ENCODE measurements at places on chromosomes 4 and X. TPM values are rescaled to one million over a fixed set of nuclear protein-coding genes. Genes with fewer than 3 reads are reported as not detected.
A peak's percentile ranks its signal among the peaks of the same experiment; 100 is the strongest.

GRCh38 chr4:4640692-4641091, 98.8 kb upstream of the STX18 start:
- H3K4me1 ChIP-seq: peaks cover 10% of the 10 kb centered on the region
- H3K27ac ChIP-seq: no peak overlapping the region
- DNase-seq: no peak
- H3K4me3 ChIP-seq: no peak overlapping the region

- no peak overlapping the region for H3K27ac ChIP-seq
- H3K27me3 ChIP-seq: no peaks in the 10 kb centered on the region
- no peak overlapping the region for H3K4me3 ChIP-seq
- peaks cover 5% of the 10 kb centered on the region for H3K4me1 ChIP-seq
- no peaks in the 10 kb centered on the region for H3K36me3 ChIP-seq
These were observed 22.2 kb downstream of the MAML3 start for GRCh38 chr4:140131675-140132229.

DNA sequence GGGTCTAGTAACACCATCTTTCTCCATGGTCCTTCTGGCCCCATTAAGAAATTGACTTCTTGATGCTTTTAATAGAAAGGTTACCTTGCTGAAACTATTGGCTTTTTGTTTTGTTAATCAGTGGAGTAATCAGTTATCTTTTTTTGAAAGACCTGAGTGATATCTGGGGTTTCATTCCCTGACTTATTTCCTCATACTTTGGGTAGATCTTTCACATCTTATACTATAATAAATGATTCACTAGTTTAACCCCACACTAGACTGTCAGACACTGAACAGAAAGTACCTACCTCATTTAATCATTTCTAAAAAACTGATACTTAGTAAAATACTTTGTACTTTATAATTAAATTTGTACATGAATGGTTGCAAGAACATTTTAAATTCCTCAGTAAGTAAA, 1021.1 kb downstream of the STIM2 start:
- no peak for DNase-seq
- H3K36me3 ChIP-seq: peaks cover 2% of the 10 kb centered on the region
- H3K4me3 ChIP-seq: no peak overlapping the region

GRCh38 chr4:61443813-61444510, 243.8 kb downstream of the ADGRL3 start:
- peak overlapping the region; percentile 1 for H3K27ac ChIP-seq
- no peaks in the 10 kb centered on the region for H3K36me3 ChIP-seq
- peak overlapping the region; percentile 15 for H3K4me3 ChIP-seq
- DNase-seq: no peak

DNA sequence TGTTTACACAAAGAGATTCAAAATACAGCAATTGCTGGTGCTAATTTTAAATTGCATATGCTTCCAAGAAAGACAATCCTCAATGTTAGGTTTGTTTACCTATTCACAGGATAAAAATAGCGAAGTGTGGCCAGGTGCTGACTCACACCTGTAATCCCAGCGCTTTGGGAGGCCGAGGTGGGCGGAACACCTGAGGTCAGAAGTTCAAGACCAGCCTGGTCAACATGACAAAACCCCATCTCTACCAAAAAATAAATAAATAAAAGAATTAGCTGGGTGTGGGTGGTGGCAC, 77.7 kb downstream of the OPHN1 start:
- H3K27me3 ChIP-seq: no peaks in the 10 kb centered on the region
- no peak for DNase-seq
- H3K36me3 ChIP-seq: no peaks in the 10 kb centered on the region
- no peak overlapping the region for H3K27ac ChIP-seq
- peaks cover 13% of the 10 kb centered on the region for H3K4me1 ChIP-seq
- H3K4me3 ChIP-seq: no peak overlapping the region

DNA sequence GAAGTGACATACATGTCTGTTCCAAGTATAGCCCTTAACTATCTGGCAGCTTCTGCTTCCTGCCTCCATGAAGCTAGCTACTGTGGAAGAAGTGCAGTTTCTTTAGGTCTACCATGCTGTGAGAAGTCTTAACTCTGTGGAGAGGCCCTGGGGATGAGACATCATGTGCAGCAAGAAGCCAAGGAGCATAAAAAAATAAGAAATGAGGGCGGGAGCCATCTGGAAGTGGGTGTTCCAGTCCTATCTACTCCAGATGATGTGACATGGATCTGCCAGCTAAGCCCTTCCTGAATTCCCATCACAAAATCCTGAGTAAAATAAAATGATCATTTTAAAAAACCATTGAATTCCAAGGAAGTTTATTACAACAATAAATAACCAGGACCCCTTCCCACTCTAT, 87.9 kb upstream of the TBC1D9 start:
- peaks cover 12% of the 10 kb centered on the region for H3K4me1 ChIP-seq
- H3K27me3 ChIP-seq: peaks cover 4% of the 10 kb centered on the region
- H3K4me3 ChIP-seq: no peak overlapping the region
- H3K36me3 ChIP-seq: no peaks in the 10 kb centered on the region

- H3K36me3 ChIP-seq: peaks cover 3% of the 10 kb centered on the region
- H3K4me1 ChIP-seq: no peaks in the 10 kb centered on the region
- peaks cover 58% of the 10 kb centered on the region for H3K27me3 ChIP-seq
- DNase-seq: no peak
These were observed 89.4 kb upstream of the PSAPL1 start for GRCh38 chr4:7524064-7524682.

DNA sequence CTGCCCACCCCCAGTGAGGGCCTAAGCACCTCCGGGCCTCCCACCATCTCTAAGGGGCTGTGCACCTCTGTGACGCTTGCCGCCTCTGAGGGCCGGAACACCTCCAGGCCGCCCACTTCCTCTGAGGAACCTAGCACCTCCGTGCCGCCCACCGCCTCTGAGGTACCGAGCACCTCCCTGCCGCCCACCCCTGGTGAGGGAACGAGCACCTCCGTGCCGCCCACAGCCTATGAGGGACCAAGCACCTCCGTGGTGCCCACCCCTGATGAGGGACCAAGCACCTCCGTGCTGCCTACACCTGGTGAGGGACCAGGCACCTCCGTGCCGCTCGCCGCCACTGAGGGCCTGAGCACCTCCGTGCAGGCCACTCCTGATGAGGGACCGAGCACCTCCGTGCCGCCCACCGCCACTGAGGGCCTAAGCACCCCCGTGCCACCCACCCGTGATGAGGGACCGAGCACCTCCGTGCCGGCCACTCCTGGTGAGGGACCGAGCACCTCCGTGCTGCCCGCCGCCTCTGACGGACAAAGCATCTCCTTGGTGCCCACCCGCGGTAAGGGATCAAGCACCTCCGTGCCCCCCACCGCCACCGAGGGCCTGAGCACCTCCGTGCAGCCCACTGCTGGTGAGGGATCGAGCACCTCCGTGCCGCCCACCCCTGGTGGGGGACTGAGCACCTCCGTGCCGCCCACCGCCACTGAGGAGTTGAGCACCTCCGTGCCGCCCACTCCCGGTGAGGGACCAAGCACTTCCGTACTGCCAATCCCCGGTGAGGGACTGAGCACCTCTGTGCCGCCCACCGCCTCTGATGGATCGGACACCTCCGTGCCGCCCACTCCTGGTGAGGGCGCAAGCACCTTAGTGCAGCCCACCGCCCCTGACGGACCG, 977 bp downstream of the MAGEE1 start:
- peak overlapping the region; percentile 12 for H3K27ac ChIP-seq
- DNase-seq: peak; percentile 95
- H3K27me3 ChIP-seq: no peaks in the 10 kb centered on the region
- H3K4me3 ChIP-seq: peak overlapping the region; percentile 86
- H3K4me1 ChIP-seq: peaks cover 10% of the 10 kb centered on the region
- no peaks in the 10 kb centered on the region for H3K36me3 ChIP-seq

GRCh38 chrX:23127586-23127985, 127.8 kb downstream of the DDX53 start:
- H3K36me3 ChIP-seq: no peaks in the 10 kb centered on the region
- H3K27ac ChIP-seq: no peak overlapping the region
- no peaks in the 10 kb centered on the region for H3K4me1 ChIP-seq
- no peak overlapping the region for H3K4me3 ChIP-seq
- DNase-seq: no peak
- peaks cover 14% of the 10 kb centered on the region for H3K27me3 ChIP-seq

GRCh38 chr4:108982402-108983185, 219.7 kb upstream of the ETNPPL start:
- H3K4me1 ChIP-seq: peaks cover 15% of the 10 kb centered on the region
- no peak overlapping the region for H3K4me3 ChIP-seq
- H3K27ac ChIP-seq: no peak overlapping the region

DNA sequence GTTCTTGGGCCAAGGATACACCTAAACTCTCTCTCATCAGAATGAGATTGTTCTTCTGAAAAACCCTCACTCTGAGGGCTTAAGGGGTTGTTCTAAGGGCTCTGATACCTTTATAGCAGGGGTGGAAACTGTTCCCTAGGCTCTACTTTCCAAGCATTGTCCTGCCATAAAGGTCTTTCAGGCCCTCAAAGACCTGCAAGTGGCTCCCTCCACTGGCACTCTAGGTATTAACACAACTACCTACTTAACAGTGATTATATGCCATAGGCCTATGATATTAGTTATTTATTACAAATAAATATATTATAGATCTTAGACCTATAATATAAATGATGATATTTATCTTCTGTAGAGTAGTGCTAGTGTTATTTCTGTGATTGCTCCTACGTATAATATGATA, 473.7 kb upstream of the RPS6KA3 start:
- H3K4me3 ChIP-seq: no peak overlapping the region
- peaks cover 3% of the 10 kb centered on the region for H3K27me3 ChIP-seq
- DNase-seq: no peak
- no peak overlapping the region for H3K27ac ChIP-seq
- H3K4me1 ChIP-seq: no peaks in the 10 kb centered on the region
- no peaks in the 10 kb centered on the region for H3K36me3 ChIP-seq

DNA sequence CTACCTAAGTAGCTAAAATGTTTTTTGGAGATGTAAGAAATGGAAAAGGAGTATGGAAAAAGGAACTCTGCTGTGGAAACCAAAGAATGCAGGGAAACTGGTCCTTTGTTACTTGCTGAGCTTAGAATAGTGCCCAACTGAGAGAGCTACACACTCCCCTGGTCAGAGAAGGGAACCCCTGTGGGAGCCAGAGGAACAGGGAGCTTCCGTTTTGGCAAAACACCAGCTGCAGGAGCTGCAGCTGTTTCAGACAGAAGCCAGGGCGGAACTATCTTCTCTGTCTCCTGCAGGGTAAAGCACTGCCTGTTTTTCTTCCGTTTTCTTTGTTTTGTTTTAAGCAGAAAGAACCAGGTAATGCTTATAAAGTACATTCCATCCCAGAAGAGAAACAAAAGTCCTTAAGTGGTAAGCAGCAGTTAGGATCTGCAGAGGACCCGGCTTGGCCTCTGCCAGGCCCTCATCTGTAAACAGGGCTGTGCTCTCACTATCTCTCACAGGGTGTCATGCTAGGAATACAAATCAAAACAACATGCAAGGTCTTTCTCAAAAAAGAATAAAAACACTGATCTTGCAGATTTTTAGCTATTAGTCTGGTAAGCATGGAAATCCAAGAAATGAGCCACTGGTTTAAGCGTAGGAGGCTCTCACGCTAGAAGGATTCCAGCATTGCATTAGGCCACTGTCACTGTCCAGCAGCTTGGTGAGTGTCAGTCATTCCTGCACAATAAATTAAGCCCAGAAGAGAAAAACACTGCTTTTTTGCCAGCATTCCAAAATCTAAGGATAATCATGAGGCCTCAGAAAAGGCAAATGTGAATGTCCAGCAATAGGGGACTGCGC, 76.1 kb downstream of the CHST7 start:
- no peaks in the 10 kb centered on the region for H3K27me3 ChIP-seq
- no peak overlapping the region for H3K27ac ChIP-seq
- DNase-seq: no peak
- no peak overlapping the region for H3K4me3 ChIP-seq

GRCh38 chr4:133424605-133425004, 275.5 kb downstream of the PCDH10 start:
- H3K4me3 ChIP-seq: no peak overlapping the region
- no peaks in the 10 kb centered on the region for H3K4me1 ChIP-seq
- H3K27ac ChIP-seq: no peak overlapping the region
- H3K36me3 ChIP-seq: no peaks in the 10 kb centered on the region

DNA sequence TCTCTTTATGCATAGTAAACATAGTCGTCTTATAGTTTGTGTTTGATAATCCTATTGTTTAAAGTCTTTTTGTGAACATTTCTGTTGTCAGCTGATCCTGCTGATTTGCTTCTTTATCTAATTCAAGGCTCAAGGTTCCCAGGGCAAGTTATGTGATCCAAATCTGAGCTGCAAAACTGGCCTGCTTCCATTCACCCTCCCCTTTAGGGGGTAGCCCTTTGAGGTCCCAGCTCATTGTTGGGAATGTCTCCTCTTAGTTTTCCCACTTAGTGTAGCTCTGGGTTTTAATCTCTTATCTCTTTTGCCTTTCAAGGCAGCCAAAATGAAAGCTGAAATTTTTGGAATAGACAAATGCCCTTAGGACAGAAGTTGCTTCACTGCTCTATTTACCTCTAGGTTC, 40.2 kb upstream of the MAGED1 start:
- no peaks in the 10 kb centered on the region for H3K27me3 ChIP-seq
- DNase-seq: no peak
- peaks cover 11% of the 10 kb centered on the region for H3K36me3 ChIP-seq
- no peak overlapping the region for H3K4me3 ChIP-seq

GRCh38 chr4:183255487-183255886, 64.6 kb downstream of the CLDN22 start:
- H3K36me3 ChIP-seq: peaks cover 7% of the 10 kb centered on the region
- no peak overlapping the region for H3K4me3 ChIP-seq
- H3K4me1 ChIP-seq: no peaks in the 10 kb centered on the region

DNA sequence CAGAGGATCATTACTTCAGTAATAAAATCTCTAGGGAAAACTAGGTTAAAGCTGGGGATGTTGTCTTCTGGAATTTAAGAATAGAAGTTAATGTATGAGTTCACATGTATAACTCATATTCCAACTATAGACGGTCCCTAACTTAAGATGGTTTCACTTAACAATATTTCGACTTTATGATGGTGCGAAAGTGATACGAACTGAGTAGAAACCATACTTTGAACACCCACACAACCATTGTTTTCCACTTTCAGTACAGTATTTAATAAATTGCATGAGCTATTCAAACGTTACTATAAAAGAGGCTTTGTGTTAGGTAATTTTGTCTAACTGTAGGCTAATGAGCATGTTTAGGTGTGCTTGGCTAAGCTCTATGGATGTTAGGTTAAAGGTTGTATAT, 38.7 kb downstream of the CCSER1 start:
- no peak overlapping the region for H3K4me3 ChIP-seq
- no peak overlapping the region for H3K27ac ChIP-seq

The NXF2 gene
- not detected for total RNA-seq

The RASSF6 gene
- not detected for total RNA-seq

The MAGEA8 gene
- total RNA-seq: not detected

The ASB11 gene
- total RNA-seq: not detected

The TMEM128 gene
- total RNA-seq: 20.2 TPM

The RTL5 gene
- total RNA-seq: 14.1 TPM

The H2AZ1 gene
- 209 TPM for total RNA-seq

The CCDC158 gene
- total RNA-seq: not detected

The FOXO4 gene
- total RNA-seq: 9.3 TPM

Data from chondrocyte (in vitro differentiated cells).